NCI-H1417 (cell line): ENCODE measurements at places on chromosomes 1 and 21.

DNA sequence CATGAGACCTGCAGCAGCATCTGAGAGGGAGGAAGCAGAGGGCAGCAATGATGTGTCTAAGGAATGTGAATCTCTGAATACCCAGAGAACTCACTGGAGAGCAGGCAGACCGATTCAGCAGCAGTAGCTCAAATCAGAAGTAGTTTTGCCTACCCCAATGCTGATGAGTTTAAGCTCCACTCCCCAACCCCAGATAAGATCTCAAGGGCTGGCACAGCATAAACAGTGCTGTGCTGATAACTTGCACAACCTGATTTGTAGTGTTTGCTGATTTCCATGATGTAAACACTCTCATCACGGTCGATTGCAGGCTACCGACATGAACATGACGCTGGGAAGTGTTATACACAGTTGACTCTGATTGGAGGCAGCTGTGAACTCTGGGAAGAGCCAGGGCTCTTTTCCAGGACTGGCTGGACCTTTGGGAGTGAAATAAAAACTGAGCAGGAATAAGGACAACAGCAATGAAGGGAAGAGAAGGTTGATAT is 11.2 kb upstream of the HMGCS2 start:
- peak; percentile 76 for DNase-seq

DNA sequence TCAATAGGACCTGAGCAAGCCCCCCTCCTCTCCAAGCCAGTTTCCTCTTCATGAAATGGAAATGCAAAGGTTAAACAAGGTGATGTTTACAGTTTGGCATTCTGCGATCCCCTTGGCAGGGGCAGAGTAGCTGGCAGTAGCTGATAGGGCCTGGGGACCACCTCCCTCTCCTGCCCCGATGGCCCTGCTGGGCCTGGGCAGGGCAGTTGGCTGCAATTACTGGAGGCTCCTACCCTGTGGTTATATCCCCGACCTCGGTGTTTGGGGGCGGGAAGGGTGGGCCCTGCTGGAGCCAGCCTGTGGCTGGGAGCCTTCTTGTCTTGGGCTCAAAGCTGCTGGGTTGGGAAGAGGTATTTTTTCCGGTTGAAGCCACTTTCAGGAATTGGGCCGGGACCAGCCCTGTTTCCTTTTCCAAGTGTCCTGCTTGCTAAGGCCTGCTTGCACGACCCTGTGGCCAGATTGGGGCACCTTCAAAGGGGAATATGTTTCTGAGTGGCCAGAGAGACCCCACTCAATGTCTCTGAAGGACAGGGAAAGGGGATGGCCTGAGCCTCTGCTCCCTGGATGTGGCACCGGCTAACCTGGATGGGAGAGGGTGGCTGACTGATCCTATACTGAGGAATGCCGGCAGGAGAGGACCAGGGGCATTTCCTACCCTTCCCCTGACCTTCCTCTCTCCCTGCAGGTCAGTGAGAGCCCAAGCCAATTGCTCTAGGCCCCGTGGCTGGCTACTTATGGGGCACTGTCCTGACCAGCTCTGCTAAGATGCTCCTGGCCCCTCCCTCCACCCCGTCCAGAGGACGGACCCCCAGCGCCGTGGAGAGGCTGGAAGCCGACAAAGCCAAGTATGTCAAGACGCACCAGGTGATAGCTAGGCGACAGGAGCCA is 1.9 kb downstream of the FAM110D start:
- no peak for DNase-seq

GRCh38 chr1:47684964-47685762 is 247.3 kb downstream of the FOXD2 start:
- no peak for DNase-seq

DNA sequence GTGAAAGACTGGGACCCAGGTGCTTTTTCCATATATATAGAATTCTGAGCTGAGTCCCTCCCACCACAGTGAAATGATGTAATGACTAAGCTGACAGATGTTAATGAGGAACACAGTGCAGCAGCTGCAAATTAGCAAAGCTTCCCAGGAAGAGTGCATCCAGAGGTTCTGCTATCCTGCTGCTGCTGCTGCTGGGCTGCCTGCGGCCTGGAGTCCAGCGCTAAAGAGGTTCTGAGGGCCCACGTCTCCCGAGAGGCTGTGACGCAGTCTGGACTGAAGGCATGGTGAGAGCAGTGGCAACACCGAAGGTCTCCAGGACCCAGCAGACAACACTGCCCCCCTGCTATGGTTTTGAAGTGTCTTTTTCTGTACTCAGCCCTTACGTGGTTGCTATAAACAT is 63.9 kb downstream of the URB2 start:
- DNase-seq, result no peak

- DNase-seq, result peak; percentile 18
These were observed 26.9 kb downstream of the OR6Y1 start for GRCh38 chr1:158527190-158527815.

GRCh38 chr1:234613128-234613875 is 3.3 kb upstream of the IRF2BP2 start:
- DNase-seq, result no peak

DNA sequence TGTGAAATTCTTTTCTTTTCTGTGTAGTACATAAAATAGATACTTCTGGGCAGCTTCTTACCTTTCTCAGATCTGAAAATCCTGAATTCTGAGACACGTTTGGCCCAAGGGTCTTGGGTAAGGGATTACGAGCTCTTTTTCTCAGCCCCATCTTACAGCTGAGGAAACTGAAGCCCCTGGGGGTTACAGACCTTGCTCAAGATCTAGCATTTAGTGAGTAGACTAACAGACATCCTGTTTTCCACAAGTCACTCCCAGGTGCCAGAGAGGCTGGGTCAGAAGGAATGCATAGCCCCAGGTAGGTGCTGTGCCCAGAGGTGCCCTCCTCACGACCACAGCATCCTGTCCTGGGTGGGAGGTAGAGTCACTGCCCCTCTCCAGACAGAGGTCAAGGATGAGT is 13.2 kb upstream of the CREG1 start:
- no peak for DNase-seq

DNA sequence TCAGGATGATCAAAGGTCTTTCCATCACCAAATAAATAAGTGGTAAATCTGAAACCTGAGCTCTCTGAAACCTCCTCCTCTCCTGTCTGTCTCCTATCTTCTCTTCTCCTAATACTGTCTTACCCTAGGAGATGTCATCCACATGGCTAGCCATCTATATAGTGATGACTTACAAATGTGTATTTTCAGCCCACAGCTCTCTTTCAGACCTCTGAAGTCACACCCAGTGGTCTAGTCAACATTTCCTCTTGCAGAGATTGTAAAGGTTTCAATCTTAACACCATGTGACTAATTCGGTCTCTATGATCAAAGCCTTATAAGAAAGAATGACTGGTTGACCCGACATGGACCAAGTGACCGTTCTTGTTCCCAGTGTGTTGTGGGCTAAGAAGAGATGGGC is 63.1 kb upstream of the DPT start:
- DNase-seq, result no peak

- no peak for DNase-seq
These were observed 3.1 kb downstream of the FTCD start for GRCh38 chr21:46151989-46152926.

DNA sequence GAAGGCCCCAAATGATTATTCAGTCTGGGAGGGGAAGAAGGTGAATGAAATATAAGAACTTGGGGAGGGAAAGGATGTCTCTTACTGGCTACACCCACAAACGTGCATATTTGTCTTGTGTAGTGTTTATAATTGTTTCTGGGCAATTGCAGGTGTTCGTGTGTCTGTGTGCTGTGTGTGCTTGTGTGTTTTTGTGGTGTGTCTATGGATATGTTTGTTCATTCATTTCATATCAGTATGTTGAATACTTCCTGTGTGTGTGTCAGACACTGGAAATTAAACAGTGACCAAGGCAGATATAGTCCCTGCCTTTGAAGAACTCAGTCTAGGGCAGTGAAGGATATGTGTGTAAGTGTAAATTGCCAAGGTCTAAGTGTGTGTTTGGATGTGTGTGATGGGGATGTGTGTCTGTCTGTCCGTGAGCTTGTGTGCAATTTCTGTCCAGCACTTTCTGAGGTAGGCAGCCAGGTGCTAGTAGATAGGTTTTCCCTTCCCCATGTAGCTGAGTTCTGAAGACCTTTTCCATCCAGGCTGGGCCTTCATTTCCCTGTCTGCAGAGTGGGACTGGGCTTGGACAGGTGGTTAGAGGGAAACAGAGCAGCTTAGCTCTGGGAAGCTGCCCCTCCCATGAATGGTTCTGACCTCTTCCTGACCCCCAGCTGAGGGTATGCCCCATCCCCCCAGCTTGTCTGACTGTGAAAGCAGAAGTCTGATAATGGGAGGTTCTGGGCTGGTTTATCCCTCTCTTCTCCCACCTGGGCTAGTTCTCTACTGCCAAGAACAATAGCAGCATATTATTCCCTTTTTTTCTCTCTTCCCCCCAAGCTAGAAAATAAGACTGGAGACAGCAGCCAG is 3.8 kb downstream of the AGO1 start:
- DNase-seq, result no peak

DNA sequence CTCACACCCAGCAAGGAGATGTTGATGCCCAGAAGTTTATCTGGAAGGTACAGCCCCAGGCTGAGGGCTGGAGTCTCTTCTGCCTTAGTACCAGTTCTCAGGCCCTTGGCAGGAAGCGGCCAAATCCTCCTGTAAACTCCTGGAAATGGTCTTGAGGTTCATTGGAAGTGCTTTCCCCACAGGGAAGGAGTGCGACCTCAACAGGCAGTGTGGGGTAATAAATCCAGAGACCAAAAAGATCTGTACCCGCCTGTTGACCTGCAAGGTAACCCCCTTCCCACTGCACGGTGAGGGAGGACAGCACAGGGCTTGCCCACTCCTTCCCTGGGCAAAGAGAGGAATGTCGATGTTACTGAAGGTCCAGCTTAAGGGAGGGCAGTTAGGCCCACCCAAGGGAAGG is 4.5 kb downstream of the ATXN7L2 start:
- DNase-seq, result no peak

- DNase-seq, result no peak
These were observed 36.4 kb downstream of the PDC start for GRCh38 chr1:186424539-186424938.

- DNase-seq, result no peak
These were observed 8.3 kb upstream of the CSF1 start for GRCh38 chr1:109902204-109902985.

- DNase-seq, result no peak
These were observed 18.8 kb upstream of the SCCPDH start for GRCh38 chr1:246705368-246705767.

- DNase-seq, result no peak
These were observed 62.1 kb downstream of the FH start for GRCh38 chr1:241457421-241457820.

DNA sequence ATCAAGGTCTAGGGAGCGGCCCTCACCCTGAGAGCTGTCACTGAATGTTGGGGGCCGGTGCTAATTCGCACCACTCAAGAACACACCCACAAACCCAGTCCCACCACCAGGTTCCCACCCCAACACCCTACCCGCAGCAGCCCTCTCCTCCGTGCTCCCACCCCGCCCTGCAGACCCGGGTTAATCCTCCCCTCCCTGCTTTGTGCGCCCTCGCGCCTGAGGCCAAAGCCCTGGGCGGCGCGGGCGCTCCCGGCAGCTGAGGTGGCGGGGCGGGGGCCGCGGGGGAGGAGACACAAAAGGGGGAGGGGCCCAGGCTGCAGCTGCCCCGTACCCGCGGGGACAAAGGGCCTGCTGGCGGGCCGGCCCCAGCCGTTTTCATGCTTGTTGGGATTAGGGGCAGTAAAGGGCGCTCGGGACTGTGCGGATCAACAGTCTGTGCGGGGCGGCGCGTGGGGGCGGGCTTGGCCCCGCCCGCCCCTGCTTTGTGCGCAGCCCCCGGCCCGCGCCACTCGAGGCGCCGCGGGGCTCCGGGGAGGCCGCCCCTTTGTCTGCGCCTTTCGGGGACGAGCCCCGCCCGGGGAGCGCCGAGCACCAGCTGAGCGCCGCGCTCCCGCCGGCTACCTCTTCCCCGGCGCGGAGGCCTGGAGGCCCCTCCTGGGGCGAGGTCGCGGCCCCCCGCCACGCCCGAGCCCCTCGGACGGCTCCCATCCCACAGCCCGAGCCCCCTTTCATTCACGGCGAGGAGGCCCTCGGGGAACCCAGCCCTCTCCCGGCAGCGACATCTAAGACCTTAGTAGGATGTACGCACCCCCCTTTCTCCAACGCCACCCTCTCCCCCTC is 10.9 kb downstream of the C1orf216 start:
- peak; percentile 81 for DNase-seq
